Activated naive CD8-positive, alpha-beta T cell treated with anti-CD3 and anti-CD28 coated beads for 36 hours (primary cell): ENCODE measurements at places on chromosomes 6 and 20. TPM values are rescaled to one million over a fixed set of nuclear protein-coding genes. Genes with fewer than 3 reads are reported as not detected.

DNA sequence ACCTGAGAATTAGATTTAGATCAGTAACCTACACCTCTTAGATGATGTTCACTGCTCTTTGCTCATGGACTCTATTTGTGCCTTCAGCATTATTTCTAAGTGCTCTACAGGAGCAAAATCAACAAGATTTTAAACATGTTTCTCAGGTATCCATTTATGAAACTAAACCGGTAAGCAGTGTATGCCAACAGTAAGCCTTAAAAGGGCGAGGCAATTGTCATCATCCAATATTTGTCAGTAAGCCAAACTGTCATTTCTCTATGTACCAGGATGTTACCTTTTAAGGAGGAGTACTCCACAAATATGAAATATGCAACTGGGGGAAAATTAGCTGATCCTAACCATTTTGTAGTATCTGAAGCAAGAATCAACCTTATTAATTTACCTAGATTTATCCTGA is 69.6 kb upstream of the ZNF184 start:
- H3K27ac ChIP-seq = no peak overlapping the region
- peaks cover 5% of the 10 kb centered on the region for H3K36me3 ChIP-seq
- peaks cover 15% of the 10 kb centered on the region for H3K4me1 ChIP-seq
- no peak overlapping the region for H3K4me3 ChIP-seq

IL17A gene
- not detected for total RNA-seq

- peaks cover 9% of the 10 kb centered on the region for H3K36me3 ChIP-seq
- no peak for DNase-seq
- peaks cover 29% of the 10 kb centered on the region for H3K4me1 ChIP-seq
- H3K27ac ChIP-seq = peak overlapping the region; percentile 52
Observed at GRCh38 chr20:47412083-47412482, 55.6 kb upstream of the ZMYND8 start.

DNA sequence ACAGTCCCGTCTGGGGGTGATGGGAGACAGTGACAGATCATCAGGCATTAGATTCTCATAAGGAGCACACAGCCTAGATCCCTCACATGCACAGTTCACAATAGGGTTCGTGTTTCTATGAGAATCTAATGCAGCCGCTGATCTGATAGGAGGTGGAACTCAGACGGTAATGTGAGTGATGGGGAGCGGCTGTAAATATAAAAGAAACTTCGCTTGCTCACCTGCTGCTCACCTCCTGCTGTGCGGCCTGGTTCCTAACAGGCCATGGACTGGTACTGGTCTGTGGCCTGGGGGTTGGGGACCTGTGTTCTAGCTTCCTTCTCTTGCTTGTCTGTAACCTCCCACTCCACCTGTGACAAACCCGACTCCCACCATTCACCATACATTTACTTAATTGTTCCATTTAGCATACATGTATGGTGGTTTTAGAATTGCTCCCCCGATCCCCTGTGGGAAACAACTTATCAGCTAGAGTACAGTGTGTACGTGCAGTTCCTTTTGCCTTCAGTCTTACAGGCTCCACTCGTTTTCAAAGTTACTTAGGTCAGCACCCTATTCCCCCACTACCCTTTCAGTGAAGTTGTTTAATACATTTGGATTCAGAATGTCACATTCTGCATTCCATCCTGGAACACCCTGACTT is 4.0 kb downstream of the MANBAL start:
- peaks cover 41% of the 10 kb centered on the region for H3K36me3 ChIP-seq
- no peak for DNase-seq
- H3K4me3 ChIP-seq = no peak overlapping the region
- no peaks in the 10 kb centered on the region for H3K27me3 ChIP-seq
- peaks cover 44% of the 10 kb centered on the region for H3K4me1 ChIP-seq

RAET1G gene
- not detected for total RNA-seq

DNA sequence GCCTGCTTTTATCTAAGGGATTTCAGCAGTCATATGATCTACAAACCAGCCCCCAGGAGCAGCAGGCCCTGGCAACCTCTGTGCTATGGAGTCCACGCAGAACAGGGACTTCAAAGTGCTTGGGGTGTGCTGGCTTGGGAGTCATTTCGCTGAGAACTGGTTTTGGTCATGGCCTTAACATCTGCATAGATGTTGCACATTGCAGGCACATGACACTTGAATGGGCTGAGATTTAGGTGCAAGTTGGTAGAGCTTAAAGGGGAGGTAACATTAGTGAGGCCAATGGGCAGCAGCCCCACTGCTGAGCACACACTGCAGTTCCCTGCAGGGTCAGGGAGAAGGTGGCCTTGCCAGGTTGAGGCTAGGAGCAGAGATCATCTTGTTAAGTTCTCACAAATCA is 43.6 kb downstream of the RREB1 start:
- H3K36me3 ChIP-seq = peaks cover 13% of the 10 kb centered on the region
- no peaks in the 10 kb centered on the region for H3K27me3 ChIP-seq
- H3K4me1 ChIP-seq = peaks cover 80% of the 10 kb centered on the region
- no peak overlapping the region for H3K4me3 ChIP-seq
- H3K27ac ChIP-seq = no peak overlapping the region

PLAGL1 gene
- total RNA-seq = 14.5 TPM

LHFPL5 gene
- not detected for total RNA-seq

- no peak overlapping the region for H3K4me3 ChIP-seq
- H3K4me1 ChIP-seq = no peaks in the 10 kb centered on the region
- H3K27ac ChIP-seq = no peak overlapping the region
- DNase-seq = no peak
Observed at GRCh38 chr6:153484056-153484455, 353.0 kb upstream of the RGS17 start.

DNA sequence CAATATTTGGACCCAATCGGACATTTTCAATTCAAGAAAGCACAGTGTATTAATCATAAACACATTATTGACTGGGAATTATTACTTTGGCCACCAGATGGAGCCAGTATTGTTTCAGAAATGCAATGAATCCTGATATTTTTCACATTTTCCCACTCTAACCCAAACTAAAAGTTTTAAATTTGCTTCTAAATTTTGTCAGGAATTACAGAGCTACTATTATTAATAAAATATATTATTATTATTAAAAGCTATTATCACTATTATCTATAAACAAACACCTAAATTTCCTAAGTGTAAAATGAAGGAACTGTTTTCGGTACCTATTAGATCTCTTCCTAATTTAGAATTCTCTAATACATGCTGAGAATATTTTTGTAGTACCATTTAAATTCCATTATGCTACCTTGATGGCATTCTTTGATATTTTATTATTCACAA is 245.3 kb downstream of the OGFRL1 start:
- H3K4me3 ChIP-seq = no peak overlapping the region
- no peak for DNase-seq
- H3K27ac ChIP-seq = no peak overlapping the region
- no peaks in the 10 kb centered on the region for H3K36me3 ChIP-seq

GRCh38 chr6:9621276-9621675 is 793.6 kb downstream of the TFAP2A start:
- H3K27ac ChIP-seq = no peak overlapping the region
- DNase-seq = no peak
- H3K4me1 ChIP-seq = no peaks in the 10 kb centered on the region
- H3K4me3 ChIP-seq = no peak overlapping the region

DEF6 gene
- total RNA-seq = 75.7 TPM

ZBTB46 gene
- 0.04 TPM for total RNA-seq

IL20RA gene
- not detected for total RNA-seq

PRL gene
- not detected for total RNA-seq

SFTA2 gene
- total RNA-seq = not detected
